ENCODE measurements at places on chromosomes 3 and 15. TPM values are rescaled to one million over a fixed set of nuclear protein-coding genes. Genes with fewer than 3 reads are reported as not detected.

SLC22A13 gene
- total RNA-seq, result 0.97 TPM

WNT5A gene
- total RNA-seq, result 11.6 TPM

- DNase-seq, result no peak
These were observed 66.4 kb upstream of the RPL32 start for GRCh38 chr3:12907729-12908128.

GRCh38 chr3:152350139-152350538 lies 81.4 kb downstream of the MBNL1 start:
- DNase-seq, result no peak

DNA sequence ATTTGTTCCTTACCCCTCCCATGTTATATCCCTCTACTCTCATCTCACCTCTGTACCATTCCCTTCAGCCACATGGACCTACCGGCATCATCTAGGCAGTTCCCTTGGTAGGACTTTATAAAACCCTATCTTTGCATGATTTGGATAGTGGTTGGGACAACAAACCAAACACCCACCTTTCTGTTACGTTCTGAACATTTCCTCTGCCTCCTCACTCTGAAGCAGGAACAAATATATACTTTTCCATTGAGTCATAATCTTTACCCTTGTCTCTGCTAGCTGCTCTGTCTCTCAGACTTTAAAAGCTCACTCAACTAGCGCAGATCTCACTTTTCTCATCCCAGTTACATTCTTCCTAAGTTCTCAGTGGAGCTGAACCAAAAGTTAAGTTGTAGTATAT lies 17.8 kb downstream of the UBXN7 start:
- no peak for DNase-seq

GRCh38 chr15:25056484-25057425 lies 102.0 kb downstream of the SNRPN start:
- DNase-seq, result peak; percentile 69

DNA sequence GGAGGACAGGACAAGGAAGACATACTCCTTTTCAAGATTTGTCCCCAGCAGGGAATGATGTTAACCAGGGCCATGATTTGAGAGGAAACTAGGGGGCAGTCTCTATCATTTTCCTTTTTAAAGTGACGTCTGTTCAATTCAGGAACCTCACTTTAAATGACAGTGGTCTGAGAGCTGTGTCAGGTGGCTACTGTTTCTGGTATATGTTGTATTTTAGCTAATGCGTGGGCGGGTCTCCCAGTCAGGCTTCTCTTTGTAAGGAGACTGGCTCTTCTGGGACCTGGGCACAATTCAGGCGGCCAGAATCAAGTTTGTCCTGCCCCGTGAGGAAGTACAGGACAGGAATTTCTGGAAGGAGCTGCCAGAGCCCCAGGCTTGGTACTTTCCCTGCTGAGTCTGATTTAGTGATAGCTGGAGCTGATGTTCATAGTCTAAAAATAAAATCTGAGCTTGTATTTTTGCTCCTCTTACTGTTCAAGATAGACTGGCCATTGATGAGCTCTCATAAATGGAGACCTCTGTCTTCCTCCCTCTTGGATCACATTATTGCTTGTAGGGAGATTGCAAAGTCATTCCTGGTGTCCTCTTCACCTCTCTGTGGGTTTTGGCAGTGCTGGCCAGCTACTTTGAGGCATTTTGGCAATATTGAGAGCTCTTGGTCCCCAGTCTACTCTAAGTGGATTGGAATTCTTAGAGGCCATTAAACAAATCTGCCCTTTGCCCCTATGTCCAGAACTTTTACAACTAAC lies 25.6 kb downstream of the SQOR start:
- no peak for DNase-seq
